ENCODE measurements at places on chromosomes 16 and 17.

- no peak for DNase-seq
Measured at GRCh38 chr17:61458000-61458399, 5.8 kb downstream of the TBX4 start.

GRCh38 chr17:3025421-3026124, 37.8 kb downstream of the OR1D5 start:
- no peak for DNase-seq

GRCh38 chr16:16095646-16096045, 127.6 kb downstream of the ABCC6 start:
- DNase-seq, result no peak

DNA sequence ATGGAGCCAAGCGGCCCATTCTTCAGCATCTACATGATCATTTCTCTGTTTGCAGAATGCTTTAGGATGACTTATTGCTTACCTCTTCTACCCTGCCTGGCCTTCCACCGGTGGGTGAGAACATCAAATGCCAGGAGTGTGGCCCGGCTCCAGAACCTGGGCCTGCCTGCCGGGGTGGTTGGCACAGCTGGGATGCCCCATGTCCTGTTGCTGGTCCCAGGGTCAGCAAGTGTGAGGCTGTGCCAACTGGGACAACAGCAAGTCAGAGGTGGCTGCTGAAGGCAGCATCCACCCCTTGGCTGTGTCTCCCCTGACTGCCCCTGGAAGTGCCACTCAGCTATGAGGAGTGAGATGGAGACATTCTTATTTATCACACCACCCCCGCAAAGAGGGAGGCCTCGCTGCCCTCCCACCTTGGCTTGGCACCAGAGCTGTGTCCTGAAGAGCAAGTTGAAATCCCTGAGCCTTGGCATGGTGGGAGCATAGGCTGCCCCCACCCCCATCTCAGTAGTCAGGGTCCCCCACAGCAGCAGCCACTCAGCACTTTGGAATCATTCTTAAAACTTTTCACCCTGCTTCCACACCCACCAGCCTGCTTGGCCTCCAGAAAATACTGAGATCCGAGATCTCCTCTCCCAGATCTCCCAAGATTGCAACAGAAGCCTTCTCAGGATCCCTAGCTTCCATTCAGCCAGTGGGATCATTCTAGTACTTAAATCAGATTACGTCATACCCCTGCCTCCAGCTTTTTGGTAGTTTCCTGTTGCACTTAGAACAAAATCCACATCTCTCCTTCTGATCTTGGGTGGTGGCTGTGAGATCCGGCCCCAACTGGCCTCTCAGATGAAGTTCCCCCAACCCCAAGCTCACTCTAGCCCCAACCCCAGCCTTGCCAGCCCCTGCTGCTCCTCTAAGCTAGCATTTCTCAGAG, 127.5 kb downstream of the SOCS1 start:
- DNase-seq, result no peak

GRCh38 chr17:48153691-48154358, 46.3 kb downstream of the SNX11 start:
- peak; percentile 77 for DNase-seq

GRCh38 chr17:29847118-29847517, 82.9 kb downstream of the SSH2 start:
- no peak for DNase-seq

GRCh38 chr17:2157081-2157480, 102.2 kb downstream of the HIC1 start:
- DNase-seq, result no peak

GRCh38 chr16:85845266-85845665, 45.8 kb downstream of the COX4I1 start:
- no peak for DNase-seq

DNA sequence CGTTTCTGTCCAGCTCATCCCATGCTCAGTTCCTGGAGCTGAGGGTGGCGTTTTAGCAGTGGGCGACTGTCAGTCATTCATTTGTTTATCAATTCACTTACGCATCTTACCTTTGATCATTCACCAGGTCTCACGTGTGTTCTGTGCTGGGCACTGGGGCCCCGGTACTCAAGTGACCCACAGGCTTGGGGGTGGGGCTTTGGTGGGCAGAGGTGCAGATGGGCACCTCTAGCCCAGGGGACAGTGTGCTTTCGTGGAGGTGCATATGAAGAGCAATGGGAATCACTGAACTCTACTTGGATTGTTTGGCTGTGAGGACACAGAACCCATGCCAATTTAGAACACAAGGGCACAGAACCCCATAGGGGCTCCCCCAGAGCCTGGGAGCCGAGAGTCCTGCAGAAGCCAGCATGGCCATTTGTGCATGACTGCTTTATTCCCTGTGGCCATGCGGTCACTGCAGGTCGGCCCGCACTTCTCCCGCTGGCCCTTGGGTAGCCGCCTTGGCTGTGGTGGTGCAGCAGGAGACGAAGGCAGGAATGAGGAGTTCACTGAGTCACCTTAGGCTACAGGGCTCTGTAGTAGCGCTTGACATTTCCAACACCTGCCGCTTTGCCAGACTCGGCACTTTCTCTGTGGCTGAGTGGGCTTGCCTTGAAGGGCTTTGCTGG, 144.6 kb downstream of the SNX29 start:
- DNase-seq, result no peak

- no peak for DNase-seq
Measured at GRCh38 chr17:65914784-65915342, 277.1 kb downstream of the CEP112 start.

GRCh38 chr16:73068541-73069401, 20.8 kb upstream of the ZFHX3 start:
- DNase-seq, result no peak

Data from NCI-H2081 (cell line).